Activated T-helper 2 cell treated with anti-CD3 and anti-CD28 coated beads, Interferon-gamma antibody, Interleukin-2, Interleukin-4, amounts not matched to agents 10 μg/mL and 5 μg/mL and 100 μg/mL, durations not matched to agents 14 hours and 24 hours and 36 hours (primary cell): ENCODE measurements at places on chromosomes 7 and 10.

DNA sequence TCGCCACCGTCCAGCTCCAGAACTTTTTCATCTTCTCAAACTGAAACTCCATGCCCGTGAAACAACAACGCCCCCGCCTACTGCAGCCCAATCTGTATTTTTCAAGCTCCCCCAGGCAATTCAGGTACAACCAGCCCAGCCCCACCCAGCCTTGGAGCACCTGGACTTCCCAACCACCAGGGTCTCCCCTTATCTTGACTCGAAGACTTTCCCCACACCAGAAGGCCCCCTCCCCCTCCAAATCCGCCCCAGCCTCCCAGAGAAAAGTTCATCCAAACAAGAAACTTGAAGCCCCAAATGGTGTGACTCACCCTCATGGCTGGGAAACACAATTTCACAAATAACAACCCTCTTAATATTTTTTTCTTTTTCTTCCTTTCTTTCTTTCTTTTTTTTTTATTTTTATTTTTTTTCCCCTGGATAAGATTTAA lies 10.6 kb downstream of the ZCCHC24 start:
- no peak for DNase-seq
- H3K4me3 ChIP-seq = peak overlapping the region; percentile 15
- peak overlapping the region; percentile 78 for H3K27ac ChIP-seq

- no peak overlapping the region for H3K27ac ChIP-seq
- H3K27me3 ChIP-seq = no peaks in the 10 kb centered on the region
- no peak for DNase-seq
- H3K36me3 ChIP-seq = no peaks in the 10 kb centered on the region
Observed at GRCh38 chr7:85039196-85039923, 147.5 kb downstream of the SEMA3D start.

DNA sequence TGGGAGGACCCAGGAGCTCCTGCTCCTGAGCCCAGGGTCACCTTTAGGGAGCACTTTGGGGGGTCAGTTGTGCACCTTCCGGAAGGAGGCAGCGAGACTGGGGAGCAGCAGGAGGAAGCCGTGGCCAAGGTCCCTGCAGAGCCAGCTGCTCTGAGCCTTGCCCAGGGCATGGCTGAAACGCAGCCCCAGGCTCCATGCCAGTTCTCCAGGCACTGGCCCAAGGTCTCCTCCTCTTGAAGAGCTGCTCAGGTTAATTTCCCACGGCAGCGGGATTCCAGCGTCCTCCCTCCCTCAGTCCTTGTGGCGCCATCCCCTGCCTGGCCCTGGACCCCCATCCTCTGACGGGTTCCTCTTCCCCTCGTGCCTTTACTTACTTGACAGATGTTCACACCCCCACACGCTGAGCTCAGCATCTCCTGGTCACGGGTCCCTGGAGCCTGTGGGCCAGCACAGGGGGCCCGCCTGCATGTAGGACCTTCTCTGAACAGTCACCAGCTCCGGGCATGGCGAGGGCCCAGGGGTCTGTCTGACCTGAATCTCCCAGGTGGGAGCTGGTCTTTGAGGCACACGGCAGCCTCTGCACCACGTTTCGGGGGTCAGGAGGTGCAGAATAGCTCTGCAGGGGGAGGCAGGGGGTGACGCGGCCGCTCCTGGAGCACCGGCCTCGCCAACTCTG lies 16.7 kb upstream of the CFAP46 start:
- H3K36me3 ChIP-seq = no peaks in the 10 kb centered on the region
- DNase-seq = no peak
- no peak overlapping the region for H3K4me3 ChIP-seq

DNA sequence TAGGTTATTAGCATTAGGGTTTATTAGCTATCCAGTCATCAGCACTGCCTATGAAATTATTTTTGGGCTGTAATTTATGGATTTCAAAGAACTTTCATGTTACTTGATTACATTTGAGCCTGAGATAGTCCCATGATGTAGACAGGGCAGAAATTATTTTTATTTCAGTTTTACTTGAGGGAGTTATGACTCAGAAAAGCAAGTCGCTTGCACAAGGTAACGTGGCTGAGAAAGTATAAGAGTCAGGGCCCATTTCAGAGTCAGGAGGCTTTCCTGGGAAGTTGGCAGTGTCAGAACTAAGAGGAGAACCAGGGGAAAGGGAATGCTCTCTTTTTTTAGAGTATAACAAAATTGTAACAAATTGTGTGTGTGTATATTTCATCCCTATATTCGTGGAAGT lies 16.5 kb downstream of the GATA3 start:
- no peak for DNase-seq
- H3K27me3 ChIP-seq = no peaks in the 10 kb centered on the region
- peaks cover 97% of the 10 kb centered on the region for H3K36me3 ChIP-seq

DNA sequence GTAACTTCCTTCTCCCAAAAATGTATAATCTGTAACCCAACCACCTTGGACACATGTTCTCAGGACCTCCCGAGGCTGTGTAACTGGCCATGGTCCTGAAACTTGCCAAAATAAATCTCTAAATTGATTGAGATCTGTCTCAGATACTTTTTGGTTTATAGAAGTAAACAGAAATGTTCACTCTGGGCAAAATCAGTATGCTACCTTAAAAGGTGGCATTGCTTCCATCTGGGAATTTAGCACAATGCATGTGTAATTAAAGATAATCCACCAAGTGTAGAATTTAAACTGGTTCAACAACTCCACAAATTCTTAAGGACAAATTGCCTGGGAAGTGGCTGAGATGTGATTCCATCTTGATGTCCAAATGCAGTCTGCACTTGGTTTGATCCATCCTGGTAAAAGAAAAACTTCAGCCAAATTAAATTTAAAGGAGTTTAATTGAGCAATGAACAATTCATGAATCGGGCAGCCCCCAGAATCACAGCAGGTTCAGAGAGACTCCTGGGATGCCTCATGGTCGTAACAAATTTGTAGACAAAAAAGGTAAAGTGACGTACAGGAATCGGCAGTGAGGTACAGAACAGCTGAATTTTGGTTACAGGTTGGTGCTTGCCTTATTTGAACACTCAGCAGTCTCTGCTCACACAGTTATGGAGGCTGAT lies 102.6 kb upstream of the PFKP start:
- peaks cover 7% of the 10 kb centered on the region for H3K27me3 ChIP-seq
- no peak for DNase-seq
- H3K4me3 ChIP-seq = no peak overlapping the region
- no peaks in the 10 kb centered on the region for H3K36me3 ChIP-seq
- no peak overlapping the region for H3K27ac ChIP-seq
- H3K4me1 ChIP-seq = no peaks in the 10 kb centered on the region

GRCh38 chr7:22229148-22229547 lies 127.8 kb downstream of the RAPGEF5 start:
- no peaks in the 10 kb centered on the region for H3K4me1 ChIP-seq
- no peak for DNase-seq
- H3K4me3 ChIP-seq = no peak overlapping the region
- H3K36me3 ChIP-seq = no peaks in the 10 kb centered on the region
- no peak overlapping the region for H3K27ac ChIP-seq

DNA sequence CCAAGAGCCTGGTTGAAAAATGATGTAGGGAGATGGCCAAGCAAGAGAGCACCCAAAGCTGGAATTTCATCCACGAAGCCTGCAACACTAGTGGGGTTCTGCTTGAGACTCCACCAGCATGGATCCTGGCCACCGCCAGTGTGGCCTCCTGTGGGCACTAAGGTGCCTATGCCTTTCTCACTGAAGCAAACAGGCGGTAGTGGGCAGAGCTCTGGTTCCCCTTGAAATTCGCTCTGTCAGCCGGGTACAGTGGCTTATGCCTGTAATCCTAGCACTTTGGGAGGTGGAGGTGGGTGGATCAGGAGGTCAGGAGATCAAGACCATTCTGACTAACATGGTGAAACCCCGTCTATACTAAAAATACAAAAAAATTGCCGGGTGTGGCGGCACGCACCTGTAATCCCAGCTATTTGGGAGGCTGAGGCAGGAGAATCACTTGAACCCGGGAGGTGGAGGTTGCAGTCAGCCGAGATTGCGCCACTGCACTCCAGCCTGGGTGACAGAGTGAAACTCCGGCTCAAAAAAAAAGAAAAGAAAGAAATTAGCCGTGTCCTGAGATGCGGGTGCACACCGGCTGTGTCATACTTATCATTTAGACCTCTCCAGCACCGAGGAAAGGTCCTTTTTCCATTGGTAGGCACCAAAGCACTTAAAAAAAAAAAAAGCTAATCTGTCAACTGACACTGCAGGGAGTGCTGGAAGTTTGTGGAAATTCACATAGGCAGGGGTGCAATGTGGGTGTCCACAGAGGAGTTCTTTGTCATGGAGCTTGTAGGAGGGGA lies 28.3 kb downstream of the CCM2 start:
- peak overlapping the region; percentile 83 for H3K27ac ChIP-seq
- peaks cover 71% of the 10 kb centered on the region for H3K36me3 ChIP-seq
- H3K27me3 ChIP-seq = no peaks in the 10 kb centered on the region
- no peak for DNase-seq
- peaks cover 75% of the 10 kb centered on the region for H3K4me1 ChIP-seq

DNA sequence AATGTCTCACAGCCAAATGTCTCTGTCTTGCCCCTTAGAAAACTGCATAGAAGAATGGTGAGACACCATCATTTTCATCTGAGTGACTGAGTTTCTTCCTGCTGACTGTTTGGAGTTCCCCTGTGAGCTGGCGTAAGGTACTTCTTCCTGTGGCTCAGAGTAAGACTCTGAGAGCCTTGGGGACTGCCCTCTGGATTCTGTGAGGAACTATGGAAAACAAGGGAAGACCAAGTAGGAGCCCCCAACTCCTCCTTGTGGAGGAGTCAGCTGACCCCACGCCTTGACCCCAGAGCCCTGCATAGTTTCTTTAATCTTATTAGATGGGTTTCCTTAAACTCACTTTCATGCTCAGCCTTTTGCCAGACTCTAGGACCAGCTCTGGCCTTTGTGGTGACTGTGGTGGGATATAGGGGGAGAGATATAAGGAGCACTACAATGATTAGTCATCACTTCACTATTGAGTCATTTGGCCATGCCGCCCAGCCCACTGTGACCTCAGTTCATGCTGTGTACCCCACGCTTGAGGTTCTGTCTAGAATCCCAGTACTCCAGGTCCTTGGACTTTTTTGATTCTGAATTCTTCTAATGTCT lies 51.8 kb upstream of the FAM133B start:
- H3K4me1 ChIP-seq = peaks cover 88% of the 10 kb centered on the region
- H3K27ac ChIP-seq = peak overlapping the region; percentile 97
- DNase-seq = peak; percentile 54
- peak overlapping the region; percentile 47 for H3K4me3 ChIP-seq

GRCh38 chr7:98864731-98865453 lies 4.9 kb downstream of the TMEM130 start:
- no peak overlapping the region for H3K4me3 ChIP-seq
- no peak for DNase-seq
- no peaks in the 10 kb centered on the region for H3K36me3 ChIP-seq

GRCh38 chr7:44958645-44959344 lies 20.0 kb downstream of the MYO1G start:
- H3K4me3 ChIP-seq = no peak overlapping the region
- peaks cover 13% of the 10 kb centered on the region for H3K4me1 ChIP-seq
- H3K27ac ChIP-seq = no peak overlapping the region
- no peaks in the 10 kb centered on the region for H3K27me3 ChIP-seq
- peaks cover 21% of the 10 kb centered on the region for H3K36me3 ChIP-seq
- no peak for DNase-seq

DNA sequence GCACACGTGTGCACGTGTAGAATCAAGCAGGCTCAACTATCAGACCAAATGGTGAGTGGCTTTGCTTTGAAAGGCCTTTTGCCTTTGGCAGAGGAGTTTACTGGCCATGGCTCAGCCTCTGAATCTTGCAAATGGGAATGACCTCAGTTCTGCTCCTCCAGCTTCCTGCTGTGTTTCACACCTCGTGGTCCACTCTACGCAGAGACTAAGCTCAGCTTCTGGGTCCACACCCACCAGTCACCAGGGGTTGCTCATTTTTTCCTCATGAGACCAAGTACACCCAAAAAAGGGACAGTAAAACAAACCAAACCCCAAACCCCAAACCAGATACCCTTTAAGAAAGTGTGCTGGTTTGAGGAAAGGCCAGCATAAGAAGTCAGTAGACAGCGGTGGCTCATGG lies 236.4 kb downstream of the DNAJB6 start:
- peaks cover 59% of the 10 kb centered on the region for H3K4me1 ChIP-seq
- no peaks in the 10 kb centered on the region for H3K27me3 ChIP-seq
- H3K36me3 ChIP-seq = no peaks in the 10 kb centered on the region
- DNase-seq = no peak
- H3K27ac ChIP-seq = peak overlapping the region; percentile 68

DNA sequence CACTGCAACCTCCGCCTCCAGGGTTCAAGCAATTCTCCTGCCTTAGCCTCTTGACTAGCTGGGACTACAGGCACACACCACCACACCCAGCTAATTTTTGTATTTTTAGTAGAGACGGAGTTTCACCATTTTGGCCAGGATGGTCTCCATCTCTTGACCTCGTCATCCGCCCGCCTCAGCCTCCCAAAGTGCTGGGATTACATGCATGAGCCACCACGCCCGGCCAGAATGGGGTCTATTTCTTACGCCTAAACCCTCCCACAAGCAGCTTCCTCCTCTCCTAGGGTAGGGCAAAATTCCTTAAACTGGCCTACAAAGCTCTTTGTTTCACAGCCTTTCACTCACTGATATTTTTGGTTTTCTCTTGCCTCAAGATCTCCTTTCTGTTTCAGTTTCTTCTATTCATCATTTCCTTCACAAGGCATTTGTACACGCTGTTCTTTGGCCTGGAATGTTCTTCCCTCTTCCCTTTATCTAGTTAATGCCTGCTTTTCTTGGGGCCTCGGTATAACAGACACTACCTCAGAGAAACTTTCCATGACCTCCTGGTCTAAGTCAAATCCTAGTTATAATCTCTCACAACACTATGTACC lies 6.7 kb downstream of the CPEB3 start:
- no peak overlapping the region for H3K4me3 ChIP-seq
- peak overlapping the region; percentile 20 for H3K27ac ChIP-seq
- H3K4me1 ChIP-seq = peaks cover 11% of the 10 kb centered on the region
- peaks cover 2% of the 10 kb centered on the region for H3K36me3 ChIP-seq
- H3K27me3 ChIP-seq = no peaks in the 10 kb centered on the region

GRCh38 chr10:3484306-3485056 lies 300.5 kb downstream of the KLF6 start:
- no peak for DNase-seq
- no peak overlapping the region for H3K27ac ChIP-seq
- peaks cover 48% of the 10 kb centered on the region for H3K4me1 ChIP-seq
- H3K27me3 ChIP-seq = no peaks in the 10 kb centered on the region
- peaks cover 4% of the 10 kb centered on the region for H3K36me3 ChIP-seq

DNA sequence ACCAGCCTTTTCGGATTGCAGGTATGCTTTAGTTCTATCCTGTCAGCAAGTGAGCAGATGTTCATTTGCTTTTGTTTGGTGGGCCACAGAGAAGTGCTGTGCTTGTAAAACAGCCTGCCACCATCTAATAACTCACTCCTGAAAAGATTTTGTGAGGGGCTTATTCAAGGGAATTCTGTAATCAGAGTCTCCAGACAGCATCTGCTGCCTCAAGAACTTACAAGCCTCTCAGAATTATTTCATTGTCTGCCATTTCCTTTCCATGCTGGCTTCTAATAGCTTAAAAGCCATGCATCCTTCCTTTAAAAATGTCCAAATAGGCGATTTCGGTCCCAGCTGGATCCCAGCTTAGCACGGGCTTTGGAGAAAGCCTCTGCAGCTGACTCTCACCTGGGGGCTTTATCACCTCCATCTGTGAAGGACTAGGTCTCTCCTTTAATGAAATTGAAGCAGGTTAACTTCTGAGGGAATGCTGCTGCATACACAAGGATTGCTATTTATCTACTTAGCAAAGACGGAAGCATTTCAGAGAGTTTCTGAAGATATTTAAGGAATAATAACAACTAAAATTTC lies 48.0 kb downstream of the MALRD1 start:
- H3K4me3 ChIP-seq = no peak overlapping the region
- H3K27ac ChIP-seq = no peak overlapping the region
- H3K4me1 ChIP-seq = no peaks in the 10 kb centered on the region
- no peaks in the 10 kb centered on the region for H3K27me3 ChIP-seq

GRCh38 chr10:47039562-47039913 lies 128.3 kb downstream of the PTPN20 start:
- H3K27ac ChIP-seq = no peak overlapping the region
- H3K4me1 ChIP-seq = no peaks in the 10 kb centered on the region
- H3K36me3 ChIP-seq = no peaks in the 10 kb centered on the region
- no peaks in the 10 kb centered on the region for H3K27me3 ChIP-seq
- no peak for DNase-seq
- no peak overlapping the region for H3K4me3 ChIP-seq
